Caco-2 (cell line): ENCODE measurements at places on chromosomes 5 and 9.

GRCh38 chr5:31537349-31537748 is 5.2 kb downstream of the C5orf22 start:
- no peaks in the 10 kb centered on the region for H3K27me3 ChIP-seq
- 0 out of 2 replicates have a peak, but pooled peaks cover 10% of the 10 kb centered on the region for H3K4me1 ChIP-seq
- H3K27ac ChIP-seq: no peak overlapping the region
- no peak for DNase-seq
- peaks cover 2% of the 10 kb centered on the region for H3K36me3 ChIP-seq

DNA sequence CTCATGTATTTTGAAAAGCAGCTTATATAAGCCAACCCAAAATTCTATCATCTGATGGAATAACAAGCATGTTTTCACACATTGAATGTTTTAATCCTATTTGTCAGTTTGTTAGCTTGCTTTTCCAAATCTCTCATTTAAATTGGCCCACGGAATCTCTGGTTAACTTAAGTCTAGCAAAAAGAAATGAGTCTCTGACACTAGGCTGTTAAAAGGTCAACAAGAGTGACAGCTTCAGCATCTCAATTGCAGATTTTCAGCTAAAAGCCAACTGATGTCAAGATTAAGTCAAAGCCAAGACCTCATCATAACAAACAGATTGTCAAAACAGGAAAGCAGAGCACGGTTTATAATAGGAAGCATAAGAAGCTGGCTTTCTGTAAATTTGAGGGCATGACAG is 49.4 kb upstream of the CDH9 start:
- no peak overlapping the region for H3K27ac ChIP-seq
- H3K36me3 ChIP-seq: no peaks in the 10 kb centered on the region
- H3K27me3 ChIP-seq: no peaks in the 10 kb centered on the region
- DNase-seq: no peak
- no peaks in the 10 kb centered on the region for H3K4me1 ChIP-seq

- peaks cover 25% of the 10 kb centered on the region for H3K4me1 ChIP-seq
- no peaks in the 10 kb centered on the region for H3K27me3 ChIP-seq
- no peaks in the 10 kb centered on the region; the same call in 1 of the 2 replicates for H3K36me3 ChIP-seq
- no peak overlapping the region for H3K27ac ChIP-seq
Measured at GRCh38 chr5:139296862-139297326, 3.4 kb downstream of the MATR3 start.

DNA sequence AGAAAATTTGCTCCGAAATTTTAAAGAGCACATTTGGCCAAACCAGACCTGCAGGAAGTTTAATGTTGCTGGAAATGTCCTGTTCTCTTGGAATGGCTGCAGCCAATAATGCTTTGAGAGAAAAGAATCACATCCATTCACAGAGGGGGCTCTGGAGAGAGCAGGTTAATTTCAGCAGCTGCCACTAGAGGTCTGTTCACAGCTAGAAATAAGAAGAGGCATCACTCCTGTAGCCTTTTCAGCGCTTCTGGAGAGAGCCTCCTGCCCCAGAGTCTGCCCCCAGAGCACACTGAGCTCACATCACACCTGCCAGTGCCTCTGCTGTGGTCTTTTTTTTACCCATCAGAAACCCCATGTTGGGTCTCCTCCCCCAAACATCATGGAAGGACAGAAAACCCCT is 124.8 kb upstream of the RAD23B start:
- no peaks in the 10 kb centered on the region for H3K27me3 ChIP-seq
- DNase-seq: peak; percentile 52
- no peak overlapping the region for H3K27ac ChIP-seq
- H3K4me3 ChIP-seq: no peak overlapping the region

- no peak for DNase-seq
- no peaks in the 10 kb centered on the region for H3K36me3 ChIP-seq
- no peaks in the 10 kb centered on the region for H3K4me1 ChIP-seq
Measured at GRCh38 chr9:15501179-15501578, 9.6 kb downstream of the PSIP1 start.

DNA sequence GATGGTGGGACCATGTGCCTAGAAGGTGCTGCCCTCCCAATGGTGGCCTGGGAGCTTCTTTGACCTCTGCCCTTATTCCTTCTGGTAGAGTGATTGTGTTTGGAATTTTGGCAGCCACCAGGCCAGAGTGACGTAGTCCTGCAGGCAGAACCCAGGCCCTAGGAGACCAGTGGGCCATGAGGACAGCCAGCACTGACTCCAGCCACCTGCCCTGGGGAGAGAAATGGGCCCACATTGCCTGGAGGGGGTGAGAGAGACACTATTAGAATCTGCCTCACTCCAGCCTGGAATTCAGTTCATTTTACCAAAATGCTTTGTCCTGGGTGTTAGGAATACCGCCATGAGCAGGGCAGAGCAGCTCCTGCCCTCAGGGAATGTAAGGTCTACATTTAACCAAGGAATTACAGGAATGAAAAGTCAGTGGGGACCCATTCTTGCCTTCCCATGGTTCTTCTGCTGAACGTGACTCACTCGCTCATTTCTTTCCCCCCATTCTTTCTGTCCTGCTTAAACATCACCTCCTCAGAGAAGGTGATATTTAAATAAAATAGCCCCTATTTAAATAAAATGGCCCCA is 5.5 kb upstream of the COL27A1 start:
- no peak overlapping the region for H3K27ac ChIP-seq
- DNase-seq: no peak
- H3K4me3 ChIP-seq: no peak overlapping the region
- H3K27me3 ChIP-seq: no peaks in the 10 kb centered on the region

DNA sequence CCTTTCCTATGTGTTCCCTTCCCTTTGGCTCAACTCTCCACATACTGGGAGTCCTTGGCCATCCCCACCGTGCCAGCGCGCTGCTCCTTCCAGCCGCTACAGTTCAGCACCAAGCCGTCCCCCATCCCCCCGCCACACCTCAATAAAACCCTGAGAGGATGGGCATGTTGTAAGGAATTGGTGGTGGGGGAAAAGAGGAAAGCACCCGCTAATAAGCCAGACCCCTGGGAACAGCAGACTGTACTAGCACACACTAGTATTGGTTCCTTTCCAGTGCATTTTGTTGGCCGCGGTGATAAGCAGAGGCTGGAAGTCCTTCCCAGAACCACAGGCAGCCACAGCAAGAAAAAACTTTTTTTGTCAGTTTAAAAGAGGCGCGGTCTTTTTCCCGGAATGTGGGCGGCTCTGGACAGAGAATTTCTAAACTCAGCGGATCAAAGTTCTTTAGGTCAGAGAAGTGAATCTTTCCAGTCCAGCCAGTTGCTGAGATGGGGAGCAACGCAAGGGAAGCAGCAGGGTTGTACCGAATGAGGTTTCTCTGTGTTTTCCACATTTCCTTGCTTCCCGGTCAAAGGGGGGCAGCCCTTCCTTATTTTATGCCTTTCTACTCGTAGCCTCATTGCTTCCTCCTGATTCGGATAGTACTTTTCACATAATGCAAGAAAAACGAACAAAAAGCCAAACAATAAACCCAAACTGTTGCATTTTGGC is 2.1 kb downstream of the CHSY3 start:
- peak overlapping the region; percentile 14 for H3K4me3 ChIP-seq
- H3K4me1 ChIP-seq: peaks cover 15% of the 10 kb centered on the region
- H3K27me3 ChIP-seq: no peaks in the 10 kb centered on the region; the same call in none of the 2 replicates

DNA sequence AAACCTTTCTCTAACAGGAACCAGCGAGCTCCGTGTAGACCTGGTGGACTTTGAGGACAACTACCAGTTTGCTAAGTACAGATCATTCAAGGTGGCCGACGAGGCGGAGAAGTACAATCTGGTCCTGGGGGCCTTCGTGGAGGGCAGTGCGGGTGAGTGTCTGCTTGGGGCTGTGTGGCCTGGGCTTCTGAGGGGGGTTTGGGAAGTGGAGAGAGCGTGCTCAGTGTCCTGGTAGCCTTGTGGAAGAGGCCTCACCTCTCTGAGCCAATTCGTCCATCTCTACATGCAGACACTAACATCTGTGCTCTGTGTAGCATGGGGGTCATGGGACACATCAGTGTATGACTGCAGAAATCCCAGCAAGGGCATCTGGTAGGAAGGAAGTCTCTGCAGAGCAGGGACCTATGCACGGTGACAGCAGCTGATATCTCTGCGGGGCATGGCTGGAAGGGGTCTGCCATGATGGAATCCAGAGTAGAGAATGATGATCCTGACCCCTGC is 5.9 kb downstream of the FCN2 start:
- no peaks in the 10 kb centered on the region for H3K4me1 ChIP-seq
- H3K27me3 ChIP-seq: no peaks in the 10 kb centered on the region; the same call in 1 of the 2 replicates
- H3K27ac ChIP-seq: no peak overlapping the region
- no peak overlapping the region for H3K4me3 ChIP-seq
- DNase-seq: no peak

- DNase-seq: no peak
- no peaks in the 10 kb centered on the region; the same call in 1 of the 2 replicates for H3K27me3 ChIP-seq
- H3K36me3 ChIP-seq: no peaks in the 10 kb centered on the region
- H3K4me1 ChIP-seq: 0 out of 2 replicates have a peak, but pooled peaks cover 4% of the 10 kb centered on the region
- no peak overlapping the region for H3K27ac ChIP-seq
Measured at GRCh38 chr5:111074244-111074643, 2.7 kb downstream of the TSLP start.

GRCh38 chr9:88501086-88501485 is 33.9 kb upstream of the NXNL2 start:
- no peaks in the 10 kb centered on the region for H3K4me1 ChIP-seq
- H3K36me3 ChIP-seq: no peaks in the 10 kb centered on the region
- H3K27me3 ChIP-seq: no peaks in the 10 kb centered on the region

DNA sequence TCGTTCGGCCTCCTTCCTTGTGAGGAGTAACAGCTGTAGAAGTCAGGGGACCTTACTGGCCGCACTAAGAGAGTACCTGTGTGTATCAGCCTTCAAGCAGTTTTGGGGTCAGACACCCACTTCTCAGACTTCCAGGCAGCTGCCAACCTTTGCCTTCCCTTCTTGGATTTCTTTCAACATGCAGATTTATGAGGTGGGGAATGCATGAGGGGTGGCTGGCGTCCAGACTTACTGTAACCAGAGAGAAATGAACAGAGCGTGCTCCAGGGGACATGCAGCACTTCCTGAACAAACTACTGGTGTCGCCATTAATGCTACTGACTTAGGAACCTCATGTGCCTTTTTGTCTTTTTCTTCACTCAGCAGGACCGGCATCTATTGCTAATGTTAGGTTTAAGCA is 46.7 kb downstream of the INSYN2B start:
- H3K4me1 ChIP-seq: peaks cover 6% of the 10 kb centered on the region; the same call in 1 of the 2 replicates
- H3K36me3 ChIP-seq: no peaks in the 10 kb centered on the region
- DNase-seq: no peak
- H3K4me3 ChIP-seq: no peak overlapping the region

- no peak overlapping the region for H3K4me3 ChIP-seq
- DNase-seq: no peak
- no peaks in the 10 kb centered on the region for H3K27me3 ChIP-seq
- H3K36me3 ChIP-seq: no peaks in the 10 kb centered on the region; the same call in 1 of the 2 replicates
- no peaks in the 10 kb centered on the region; the same call in 1 of the 2 replicates for H3K4me1 ChIP-seq
- peak overlapping the region; percentile 67 for H3K27ac ChIP-seq
Measured at GRCh38 chr9:33112094-33112493, 35.6 kb upstream of the SMU1 start.

DNA sequence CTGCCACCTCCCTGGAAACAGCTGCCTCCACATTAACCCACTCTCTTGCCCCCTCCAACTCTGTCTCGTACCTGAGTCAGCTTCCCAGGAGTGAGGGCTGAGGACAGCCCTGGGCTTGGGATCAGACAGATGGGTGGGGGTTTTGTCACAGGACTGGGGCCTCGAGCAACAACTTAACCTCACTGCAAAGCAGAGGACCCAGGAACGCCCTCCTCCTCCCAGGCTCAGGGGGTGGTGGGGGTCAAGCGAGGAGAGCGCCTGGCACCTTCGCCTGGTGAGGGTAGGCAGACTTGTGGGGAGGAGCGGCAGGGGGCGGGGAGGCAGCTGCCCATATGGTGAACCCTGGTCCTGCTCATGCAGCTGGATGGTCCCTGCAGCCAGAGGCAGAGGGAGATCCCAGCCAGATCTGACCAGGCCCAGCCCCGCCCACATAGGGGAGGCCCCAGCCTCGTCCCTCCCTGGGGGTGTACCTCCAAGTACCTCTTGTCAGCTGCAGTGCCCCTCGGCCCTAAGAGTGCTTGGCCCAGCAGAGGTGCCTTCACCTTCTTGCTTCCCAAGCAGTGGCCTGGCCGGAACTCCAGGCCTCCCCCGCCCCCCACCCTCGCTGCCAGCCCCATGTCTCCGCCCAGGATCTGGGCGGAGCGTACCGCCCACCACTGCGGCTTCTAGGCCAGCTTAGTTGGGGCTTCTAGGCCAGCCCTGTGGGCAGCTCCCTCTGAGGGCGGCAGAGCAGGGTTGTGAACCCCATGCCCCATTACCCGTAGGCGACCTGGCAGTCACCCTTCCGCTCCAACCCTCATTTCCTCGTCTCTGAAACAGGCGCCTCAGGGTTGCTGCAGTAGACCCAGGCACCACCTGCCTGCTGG is at the start of gene SARDH:
Gene SARDH, minus strand, starts transcription at position 579 of the 866 bp plus-strand sequence. CDS start 4,179 bp downstream, outside the sequence.
- peak; percentile 48 for DNase-seq
- peaks cover 4% of the 10 kb centered on the region; the same call in 1 of the 2 replicates for H3K4me1 ChIP-seq
- no peaks in the 10 kb centered on the region for H3K36me3 ChIP-seq
- no peak within 1 kb of the TSS for H3K27ac ChIP-seq

DNA sequence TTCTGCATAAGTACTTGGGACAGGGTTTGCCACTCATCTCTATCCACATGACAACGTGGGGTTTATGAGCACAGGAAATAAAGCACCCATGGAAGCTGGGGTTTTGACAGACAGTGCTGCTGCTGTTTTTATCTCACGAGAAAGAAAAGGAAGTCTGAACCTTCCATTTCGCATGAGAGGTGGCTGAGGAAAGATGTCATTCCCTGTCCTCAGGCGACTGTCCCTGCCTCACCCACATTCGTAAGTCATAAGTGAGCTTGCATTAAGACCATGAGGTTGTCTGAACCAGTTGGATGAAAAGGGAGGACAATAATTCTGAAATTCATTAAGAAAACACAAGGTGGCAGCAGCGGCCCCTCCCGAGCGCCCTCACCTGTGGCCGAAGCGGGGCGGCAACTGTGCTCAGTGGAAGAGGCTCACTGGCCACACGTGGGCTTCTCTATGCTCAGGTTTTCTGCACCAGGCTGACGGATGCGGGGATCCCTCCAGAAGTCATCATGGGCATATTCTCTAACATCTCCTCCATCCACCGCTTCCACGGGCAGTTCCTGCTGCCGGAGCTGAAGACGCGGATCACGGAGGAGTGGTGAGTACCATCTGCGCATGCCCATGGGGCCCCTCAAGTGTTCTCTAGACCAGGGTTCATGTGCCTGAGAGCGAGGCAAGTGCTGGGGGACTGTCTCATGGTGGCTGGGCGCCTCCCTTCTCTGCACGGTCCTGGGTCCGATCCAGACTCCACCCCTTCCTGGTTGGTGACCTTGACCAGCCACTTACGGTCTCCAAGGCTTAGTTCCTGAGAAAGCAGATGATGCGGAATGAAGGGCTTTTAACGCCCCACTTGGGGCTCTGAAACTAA is 54.7 kb upstream of the SUSD3 start:
- DNase-seq: peak; percentile 49
- H3K4me3 ChIP-seq: no peak overlapping the region
- H3K36me3 ChIP-seq: no peaks in the 10 kb centered on the region
- H3K27me3 ChIP-seq: no peaks in the 10 kb centered on the region

- no peaks in the 10 kb centered on the region for H3K27me3 ChIP-seq
- peaks cover 23% of the 10 kb centered on the region for H3K4me1 ChIP-seq
- no peak overlapping the region for H3K27ac ChIP-seq
- H3K4me3 ChIP-seq: no peak overlapping the region
Measured at GRCh38 chr5:142716963-142717362, 31.1 kb upstream of the FGF1 start.
